Heart right ventricle (tissue), 16 donors: ENCODE measurements at places on chromosomes 16 and 17. TPM values are rescaled to one million over a fixed set of nuclear protein-coding genes. Genes with fewer than 3 reads are reported as not detected.

The TMEM98 gene
- 10.0 TPM for total RNA-seq

The ANKRD40CL gene
- total RNA-seq = not detected

GRCh38 chr17:44382917-44383316, 6.5 kb downstream of the ITGA2B start:
- H3K36me3 ChIP-seq = no peaks in the 10 kb centered on the region
- H3K4me1 ChIP-seq = peaks cover 20% of the 10 kb centered on the region
- no peak overlapping the region for H3K4me3 ChIP-seq
- peaks cover 11% of the 10 kb centered on the region for H3K27me3 ChIP-seq

DNA sequence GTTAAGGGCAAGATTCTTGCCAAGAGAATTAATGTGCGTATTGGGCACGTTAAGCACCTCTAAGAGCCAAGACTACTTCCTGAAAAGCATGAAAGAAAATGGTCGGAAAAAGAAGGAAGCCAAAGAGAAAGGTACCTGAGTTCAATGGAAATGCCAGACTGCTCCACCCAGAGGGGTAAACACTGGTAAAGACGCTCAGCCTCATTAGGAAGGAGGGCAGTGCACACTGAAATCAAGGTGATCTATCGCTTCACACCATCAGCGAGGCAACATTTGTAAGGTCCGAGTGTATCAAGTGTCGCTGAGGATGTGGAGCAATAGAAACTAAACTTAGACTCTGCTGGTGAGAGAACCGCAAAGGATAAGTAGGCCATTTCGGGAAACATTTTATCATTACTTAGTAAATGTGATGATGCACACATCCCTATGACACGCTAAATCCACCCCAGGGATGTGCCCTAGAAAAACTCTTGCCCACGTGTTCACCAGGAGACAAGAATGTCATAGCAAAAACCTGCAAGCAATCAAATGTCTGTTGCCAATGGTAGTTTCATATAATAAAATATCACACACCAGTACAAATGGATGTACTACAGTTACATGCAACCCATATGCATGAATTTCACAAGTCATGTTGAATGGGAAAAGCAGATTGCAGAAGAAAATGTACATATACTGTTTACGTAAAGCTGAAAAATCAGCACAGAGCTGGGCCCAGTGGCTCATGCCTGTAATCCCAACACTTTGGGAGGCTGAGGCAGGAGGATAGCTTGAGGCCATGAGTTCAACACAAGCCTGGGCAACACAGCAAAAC, 23.6 kb downstream of the CNTROB start:
- DNase-seq = no peak
- H3K27me3 ChIP-seq = no peaks in the 10 kb centered on the region
- H3K36me3 ChIP-seq = no peaks in the 10 kb centered on the region
- H3K27ac ChIP-seq = no peak overlapping the region
- no peak overlapping the region for H3K4me3 ChIP-seq

DNA sequence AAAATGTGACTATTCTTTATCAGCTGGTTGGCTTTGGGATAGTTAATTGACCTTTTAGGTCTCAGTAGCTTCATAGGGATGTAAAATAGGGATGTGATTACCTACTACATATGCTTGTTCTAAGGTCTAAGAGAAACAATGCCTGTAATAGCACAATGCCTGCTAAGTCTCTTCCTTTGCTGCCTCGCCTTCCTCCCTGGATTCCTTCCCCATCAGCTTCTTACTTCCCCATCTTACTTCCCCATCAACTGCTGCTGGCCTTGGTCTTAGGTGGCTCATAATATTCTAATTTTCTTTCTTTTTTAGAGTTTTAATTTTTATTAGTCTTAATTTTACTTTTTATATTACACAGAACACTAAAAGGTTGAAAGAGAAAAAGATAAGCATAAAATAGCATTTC, 59.2 kb upstream of the GOT2 start:
- no peaks in the 10 kb centered on the region for H3K4me1 ChIP-seq
- DNase-seq = no peak

GRCh38 chr16:2429771-2430663, 770 bp downstream of the CCNF start:
- peaks cover 19% of the 10 kb centered on the region for H3K4me1 ChIP-seq
- H3K4me3 ChIP-seq = peak overlapping the region; percentile 94
- H3K27me3 ChIP-seq = no peaks in the 10 kb centered on the region
- DNase-seq = no peak

GRCh38 chr16:54193665-54194333, 92.8 kb downstream of the IRX3 start:
- DNase-seq = peak; percentile 82
- H3K27ac ChIP-seq = peak overlapping the region; percentile 90
- H3K4me3 ChIP-seq = peak overlapping the region; percentile 10
- H3K36me3 ChIP-seq = no peaks in the 10 kb centered on the region
